ENCODE measurements at places on chromosomes 12 and 14.

GRCh38 chr12:109743076-109743910, 29.7 kb downstream of the FAM222A start:
- DNase-seq: no peak

DNA sequence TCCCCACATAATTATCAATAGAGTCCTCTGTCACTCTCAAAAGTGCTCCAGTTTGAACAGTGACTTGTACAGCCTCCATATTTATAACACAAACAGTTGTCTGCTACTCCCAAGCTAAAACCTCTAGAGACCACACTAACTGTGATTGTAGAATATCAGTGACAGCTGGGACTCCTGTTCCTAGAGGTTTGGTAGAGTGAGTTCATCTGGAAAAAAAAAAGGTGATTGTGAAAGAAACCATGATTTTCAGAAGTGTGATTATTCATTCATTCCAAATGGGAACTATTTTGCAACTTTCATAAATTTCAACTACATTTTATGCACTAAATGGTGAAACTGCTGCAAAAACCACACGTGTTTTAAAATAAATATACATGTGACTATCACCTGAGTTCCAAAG, 128.0 kb upstream of the PLXNC1 start:
- DNase-seq: no peak

DNA sequence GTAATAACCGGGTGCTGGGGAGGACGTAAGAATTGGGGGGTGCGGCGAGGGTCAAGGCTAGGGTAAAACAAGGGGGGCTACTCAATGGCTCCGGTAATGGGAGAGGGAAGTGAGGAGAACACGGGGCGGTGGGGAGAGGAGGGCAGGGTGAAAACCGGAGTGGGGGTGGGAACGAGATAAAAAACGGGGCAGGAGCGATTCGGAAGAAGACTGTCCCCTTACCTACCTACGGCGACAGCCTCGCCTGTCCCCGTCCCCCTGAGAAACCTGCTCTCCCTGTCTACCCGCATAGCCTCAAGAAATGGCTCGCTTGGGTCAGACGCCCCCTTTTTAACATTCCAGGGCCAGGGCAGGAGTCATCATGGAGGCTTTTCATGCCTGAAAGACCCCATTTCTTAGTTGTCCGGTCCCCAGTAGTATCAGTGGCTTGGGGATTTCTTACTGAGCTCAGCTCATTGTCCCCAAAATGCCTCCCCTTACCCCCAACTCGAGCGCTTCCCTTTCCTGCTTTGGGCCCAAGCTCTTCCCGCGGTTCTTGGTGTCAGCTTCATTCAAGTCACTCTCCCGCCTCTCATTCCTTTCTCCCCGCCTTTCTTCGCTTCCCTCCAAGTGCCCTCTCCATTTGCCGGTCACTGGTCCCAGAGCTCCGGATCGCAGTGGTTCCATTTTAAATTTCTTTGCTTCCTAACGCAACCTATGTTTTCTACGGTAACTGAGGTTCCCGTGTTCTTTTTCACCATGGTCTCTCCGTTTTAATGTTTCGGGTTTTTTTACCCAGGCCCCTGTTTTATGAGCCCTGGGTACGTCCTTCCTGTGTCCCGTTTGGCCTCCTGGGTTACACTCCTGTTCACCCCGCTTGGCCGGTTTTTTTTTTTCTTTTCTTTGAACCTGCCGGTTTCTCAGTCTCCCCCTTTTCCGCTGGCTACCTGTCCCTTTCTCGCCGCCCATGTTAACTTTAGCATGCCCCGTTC, 1.2 kb upstream of the WSB2 start:
- DNase-seq: peak; percentile 38

GRCh38 chr12:57101892-57102695, 9.1 kb downstream of the STAT6 start:
- no peak for DNase-seq

DNA sequence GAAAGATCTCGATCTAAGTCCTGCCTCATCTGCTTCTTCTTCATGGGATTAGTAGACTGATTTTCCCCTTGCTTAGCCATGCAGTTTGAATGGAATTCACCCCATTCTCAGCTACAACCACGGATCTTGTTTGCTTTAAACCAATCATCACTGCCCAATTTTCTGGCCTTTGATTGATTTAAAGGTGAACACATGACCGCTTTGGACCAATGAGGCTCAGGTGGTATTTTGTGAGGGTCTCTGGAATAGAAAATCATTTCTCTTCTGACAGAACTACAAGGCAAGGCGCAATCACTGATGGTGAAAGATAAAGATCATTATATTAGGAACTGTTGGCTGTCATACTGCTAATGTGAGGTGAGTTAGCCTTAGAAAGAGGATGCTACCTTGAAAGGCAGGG, 213.0 kb upstream of the PLEKHG7 start:
- no peak for DNase-seq

- DNase-seq: no peak
Observed at GRCh38 chr14:82067221-82067875, 533.7 kb upstream of the SEL1L start.
